ENCODE measurements at places on chromosomes 7 and 10.

GRCh38 chr10:109633846-109634245 lies 289.5 kb downstream of the XPNPEP1 start:
- DNase-seq: peak; percentile 10

DNA sequence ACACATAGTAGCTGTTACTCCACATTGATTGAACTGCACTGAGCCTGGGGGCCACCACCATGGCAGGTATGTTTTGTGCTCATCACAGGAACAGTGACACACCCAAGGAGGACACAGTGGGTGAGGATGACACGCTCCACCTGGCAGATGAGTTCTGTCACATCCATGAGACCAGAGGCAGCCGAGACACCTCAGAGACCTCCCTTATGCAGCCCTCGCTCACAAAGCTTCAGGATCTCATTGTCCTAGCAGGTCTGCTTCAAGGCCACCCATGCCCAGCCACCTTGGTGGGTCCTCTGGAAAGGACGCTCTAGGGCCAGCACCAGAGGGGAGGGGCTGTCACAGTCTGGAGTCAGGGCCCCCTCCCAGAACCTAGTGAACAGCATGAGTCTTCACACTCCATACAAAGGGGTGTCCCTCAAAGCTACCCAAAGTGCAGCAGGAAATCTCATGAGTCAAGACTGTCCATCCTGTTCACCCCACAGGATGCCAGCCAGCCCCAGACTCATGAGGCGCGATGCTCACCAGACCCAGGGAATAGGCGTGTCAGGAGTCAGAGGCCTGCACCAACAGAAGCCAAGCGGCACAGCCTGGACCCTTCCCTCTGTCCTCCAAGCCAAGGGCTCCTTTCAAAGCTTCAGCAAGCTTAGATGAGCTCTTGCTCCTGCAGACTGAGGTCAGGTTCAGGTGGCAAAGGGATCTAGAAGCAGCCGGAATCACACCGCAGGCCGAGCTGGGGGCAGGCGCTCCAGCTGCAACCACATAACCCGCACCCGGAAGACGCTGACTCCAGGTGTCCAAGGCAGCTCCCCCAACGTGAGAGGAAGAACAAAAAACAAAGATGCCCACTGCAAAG lies 9.6 kb downstream of the FAM53B start:
- DNase-seq: no peak

DNA sequence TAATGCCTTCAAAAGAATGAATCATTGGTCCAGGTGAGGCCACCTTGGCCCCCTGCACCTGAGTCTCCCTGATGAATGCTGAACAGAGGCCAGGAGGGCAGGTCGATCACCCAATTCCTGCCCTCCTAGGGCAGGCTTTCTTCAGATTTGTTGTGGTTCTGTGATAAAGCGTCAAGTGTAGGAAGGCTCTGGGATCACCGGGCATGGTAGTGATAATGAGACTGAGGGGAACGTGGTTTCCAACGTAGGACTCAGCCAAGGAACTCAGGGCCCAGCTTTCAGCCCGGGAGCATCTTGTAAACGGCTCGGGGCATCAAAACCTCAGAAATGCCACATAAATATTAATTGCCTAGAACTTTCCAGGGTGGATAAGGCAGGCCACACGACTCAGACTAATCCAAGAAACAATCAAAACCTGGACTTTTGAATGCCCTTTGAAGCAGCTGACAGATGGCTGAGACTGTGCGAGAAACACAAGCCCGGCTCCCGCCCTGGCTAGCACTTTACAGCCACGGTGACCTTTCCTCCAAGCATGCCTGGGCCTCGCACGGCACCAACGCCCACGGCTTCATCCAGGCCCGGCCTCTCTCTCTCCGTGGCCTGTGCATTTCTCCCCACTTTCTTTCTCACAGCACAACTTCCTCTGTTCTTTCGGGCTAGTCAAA lies 239.3 kb upstream of the GRB10 start:
- DNase-seq: peak; percentile 38

DNA sequence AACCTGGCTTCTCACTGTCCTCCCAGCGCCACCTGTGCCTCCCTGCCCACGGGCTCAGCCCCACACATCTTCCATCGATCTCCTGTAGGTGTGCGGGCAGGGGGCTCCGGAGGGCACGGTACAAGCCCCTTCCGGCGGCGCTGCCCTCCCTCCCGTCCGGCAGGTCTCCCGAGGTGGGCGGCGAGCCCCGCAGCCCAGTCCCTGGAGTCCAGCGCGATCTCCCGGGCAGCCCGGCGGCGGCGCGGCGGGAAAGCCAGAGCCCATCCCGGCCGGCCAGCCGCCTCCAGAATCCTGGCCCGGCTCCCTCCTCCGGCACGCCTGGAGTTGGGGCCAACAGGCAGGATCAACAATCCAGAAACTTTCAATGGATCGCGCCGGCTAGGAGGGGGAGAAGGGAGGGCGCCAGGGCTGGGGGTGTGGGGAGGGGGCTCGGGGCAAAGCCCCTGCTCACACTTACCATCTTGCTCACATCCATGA lies 100.1 kb downstream of the HIP1 start:
- DNase-seq: peak; percentile 22

DNA sequence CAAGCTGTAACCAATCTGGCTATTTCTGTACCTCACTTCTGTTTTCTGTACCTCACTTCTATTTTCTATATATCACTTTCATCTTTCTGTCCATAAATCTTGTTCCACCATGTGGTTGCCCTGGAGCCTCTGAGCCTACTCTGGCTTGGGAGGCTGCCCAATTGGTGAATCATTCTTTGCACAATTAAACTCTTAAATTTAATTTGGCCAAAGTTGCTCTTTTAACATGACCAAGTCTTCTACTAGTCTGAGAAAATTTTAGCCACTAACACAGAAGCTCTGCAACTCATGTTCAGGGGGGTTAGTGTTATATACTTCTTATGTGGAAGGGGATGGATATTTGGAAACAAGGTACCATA lies 503.5 kb downstream of the KIF20B start:
- peak; percentile 51 for DNase-seq

- no peak for DNase-seq
These were observed 3.6 kb upstream of the RARRES2 start for GRCh38 chr7:150345012-150345411.

- no peak for DNase-seq
These were observed 7.8 kb upstream of the ZNF33B start for GRCh38 chr10:42646214-42646613.

DNA sequence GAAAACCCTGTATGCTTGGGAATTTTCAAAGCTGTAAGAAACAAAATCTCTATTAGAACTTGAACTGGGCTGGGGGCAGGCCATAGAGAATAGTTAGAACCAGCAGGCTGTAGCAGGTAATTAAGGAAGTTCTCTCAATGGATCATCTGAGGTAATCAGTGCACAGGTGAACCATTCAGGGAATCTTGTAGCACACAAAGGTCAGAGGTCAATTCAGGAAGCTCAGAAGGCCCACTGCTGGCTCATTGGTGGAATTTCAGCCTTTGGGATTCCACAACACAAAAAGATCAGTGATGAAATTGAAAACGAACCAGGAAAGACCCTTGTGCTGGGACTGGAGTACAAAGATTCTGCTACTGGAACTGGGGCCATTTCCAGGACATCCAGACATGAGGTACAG lies 82.0 kb downstream of the TMEM168 start:
- DNase-seq: no peak
